ENCODE measurements at places on chromosomes 3 and 15. TPM values are rescaled to one million over a fixed set of nuclear protein-coding genes. Genes with fewer than 3 reads are reported as not detected.

Gene SEMA6D
- 0.97 TPM for total RNA-seq

Gene GP5
- 0.12 TPM for total RNA-seq

DNA sequence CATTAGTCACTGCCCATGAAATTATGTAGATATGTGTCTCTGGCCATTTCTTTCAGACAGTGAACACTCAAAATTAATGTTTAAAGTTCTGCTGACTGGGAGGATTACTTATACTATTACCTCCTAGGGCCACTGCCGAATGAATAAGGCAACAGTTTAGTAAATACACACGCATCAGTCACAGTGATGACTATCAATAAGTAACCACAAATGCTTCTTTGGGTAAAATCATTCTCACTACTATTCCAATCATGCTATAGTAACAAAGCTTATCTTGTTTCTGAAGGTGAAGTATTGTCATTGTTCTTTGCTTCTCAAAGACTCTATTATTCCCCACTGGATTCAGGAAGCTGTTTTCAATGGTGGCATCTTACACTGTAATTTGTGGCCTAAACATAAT, 478.8 kb downstream of the EPHA3 start:
- no peak for DNase-seq

- DNase-seq = peak; percentile 96
These were observed at the start of gene FBXL2 for GRCh38 chr3:33277193-33277882. TSS of gene FBXL2 (plus strand) at chr3:33277442. CDS start at chr3:33277513, 71 bp downstream.

Gene SCN5A
- 8.2 TPM for total RNA-seq

Gene STX19
- not detected for total RNA-seq

DNA sequence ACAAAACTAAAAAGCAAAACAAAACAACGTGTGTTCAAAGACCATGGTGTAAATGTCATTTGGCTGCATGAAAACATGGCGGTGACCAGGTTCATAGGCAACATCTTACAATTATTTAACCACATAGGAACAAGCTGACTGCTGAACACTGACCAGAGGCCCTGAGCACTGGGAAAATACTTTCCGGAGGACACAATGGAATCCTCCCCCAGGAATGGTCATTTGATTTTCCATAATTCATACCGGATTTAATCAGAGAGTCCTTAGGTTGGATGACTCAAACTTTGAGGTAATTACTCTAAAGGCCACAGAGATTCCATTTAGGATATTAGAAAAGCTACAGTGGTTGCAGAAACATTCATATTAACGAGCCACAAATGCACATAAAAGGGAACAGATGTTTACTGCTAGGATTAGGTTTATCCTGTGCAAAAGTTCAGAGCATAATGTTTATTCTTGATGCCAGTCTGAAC, 254.7 kb downstream of the NR1D2 start:
- no peak for DNase-seq
